ENCODE measurements at places on chromosomes 13 and 19.

GRCh38 chr13:71018544-71018943 lies 848.5 kb downstream of the DACH1 start:
- no peak for DNase-seq

DNA sequence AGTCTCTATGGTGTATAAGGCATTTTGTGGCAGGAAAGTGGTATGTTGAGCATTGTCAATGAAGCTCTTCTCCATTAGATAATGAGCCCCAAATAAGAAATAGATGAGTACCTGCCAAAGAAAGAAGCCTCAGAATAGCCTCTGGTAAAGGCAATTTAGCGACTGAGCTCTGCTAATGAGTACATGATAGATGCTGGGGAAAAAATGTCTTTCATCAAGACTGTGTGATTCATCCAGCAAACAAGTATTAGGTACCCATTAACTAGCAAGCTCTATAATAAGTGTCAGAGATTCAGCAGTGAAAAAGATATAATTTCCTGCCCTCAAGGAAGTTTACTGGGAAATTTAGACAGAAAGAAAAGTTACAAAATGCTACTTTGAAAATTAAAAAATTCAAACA lies 294.6 kb downstream of the ITGBL1 start:
- no peak for DNase-seq

- no peak for DNase-seq
Measured at GRCh38 chr13:103515410-103515809, 449.2 kb upstream of the SLC10A2 start.

DNA sequence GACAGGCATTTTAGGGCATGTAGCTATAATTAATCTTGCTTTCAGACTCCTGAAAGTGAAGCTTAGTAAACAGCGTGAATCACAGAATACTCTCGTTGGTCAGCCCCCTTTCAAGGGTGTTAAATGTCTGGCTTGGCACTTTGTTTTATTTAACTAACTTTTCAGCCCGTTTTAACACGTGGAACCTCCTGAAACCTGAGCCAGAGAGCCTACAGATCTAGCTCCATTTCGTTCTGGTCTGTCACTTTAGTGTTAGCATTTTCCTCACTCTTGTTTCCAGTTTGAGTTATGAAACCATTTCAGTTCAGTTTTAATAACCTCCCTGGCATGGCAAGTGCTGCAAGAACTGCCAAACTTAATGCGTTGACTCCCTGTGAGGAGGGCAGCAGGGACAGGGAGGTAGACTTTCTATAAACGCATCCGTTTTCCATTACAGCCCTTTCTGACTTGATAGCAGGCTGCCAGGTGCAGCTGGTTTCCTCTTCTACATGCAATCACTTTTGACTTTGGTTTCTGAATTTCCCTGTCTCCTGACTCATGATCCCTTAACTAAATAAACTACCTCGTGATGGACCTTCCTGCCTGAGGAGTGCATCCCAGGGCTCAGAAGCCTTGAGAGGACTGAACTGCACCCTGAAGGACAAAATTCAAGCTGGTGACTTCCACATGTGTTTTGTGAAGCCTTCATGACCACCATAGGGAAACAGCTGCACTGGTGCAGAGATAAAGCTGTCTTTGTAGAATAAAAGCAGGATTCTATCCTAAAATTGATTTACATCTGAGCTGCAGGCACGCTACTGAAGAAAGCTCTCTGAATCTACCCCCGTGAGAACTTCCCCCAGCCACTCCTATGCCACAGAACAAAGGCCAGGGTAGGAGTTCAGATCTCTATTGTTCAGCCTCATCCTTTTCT lies 192.6 kb downstream of the DLEU7 start:
- no peak for DNase-seq

- no peak for DNase-seq
Measured at GRCh38 chr13:45242070-45242469, 41.2 kb upstream of the KCTD4 start.

GRCh38 chr13:50401721-50402465 lies 386.6 kb downstream of the KCNRG start:
- DNase-seq = no peak

DNA sequence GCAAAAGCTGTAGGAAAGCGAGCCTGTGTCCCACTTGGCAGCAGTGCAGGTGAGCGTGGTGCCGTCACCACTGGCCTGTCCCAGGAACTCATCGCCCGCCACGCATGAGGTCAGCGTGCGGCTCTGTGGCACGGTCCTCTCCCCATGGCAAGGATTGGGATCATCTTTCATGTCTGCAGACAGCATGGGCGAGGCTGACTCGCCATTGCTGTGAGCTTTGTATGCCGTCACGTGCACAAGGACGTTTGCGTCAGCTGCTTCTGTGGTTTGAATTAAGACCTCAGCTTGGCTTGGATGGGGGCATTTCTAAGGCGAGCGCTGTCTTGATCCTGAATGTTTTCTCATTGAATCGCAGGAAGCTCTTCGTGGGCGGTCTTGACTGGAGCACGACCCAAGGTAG lies 9.8 kb downstream of the DAZAP1 start:
- no peak for DNase-seq

All from H54 (cell line).